NAMALWA (cell line): ENCODE measurements at places on chromosomes 13 and 19.

- DNase-seq: peak; percentile 68
Observed at GRCh38 chr13:102597029-102597961, 509 bp downstream of the TPP2 start.

GRCh38 chr13:42384265-42384664 lies 112.3 kb downstream of the AKAP11 start:
- DNase-seq: no peak

- no peak for DNase-seq
Observed at GRCh38 chr19:419721-420515, 11.0 kb upstream of the C2CD4C start.

DNA sequence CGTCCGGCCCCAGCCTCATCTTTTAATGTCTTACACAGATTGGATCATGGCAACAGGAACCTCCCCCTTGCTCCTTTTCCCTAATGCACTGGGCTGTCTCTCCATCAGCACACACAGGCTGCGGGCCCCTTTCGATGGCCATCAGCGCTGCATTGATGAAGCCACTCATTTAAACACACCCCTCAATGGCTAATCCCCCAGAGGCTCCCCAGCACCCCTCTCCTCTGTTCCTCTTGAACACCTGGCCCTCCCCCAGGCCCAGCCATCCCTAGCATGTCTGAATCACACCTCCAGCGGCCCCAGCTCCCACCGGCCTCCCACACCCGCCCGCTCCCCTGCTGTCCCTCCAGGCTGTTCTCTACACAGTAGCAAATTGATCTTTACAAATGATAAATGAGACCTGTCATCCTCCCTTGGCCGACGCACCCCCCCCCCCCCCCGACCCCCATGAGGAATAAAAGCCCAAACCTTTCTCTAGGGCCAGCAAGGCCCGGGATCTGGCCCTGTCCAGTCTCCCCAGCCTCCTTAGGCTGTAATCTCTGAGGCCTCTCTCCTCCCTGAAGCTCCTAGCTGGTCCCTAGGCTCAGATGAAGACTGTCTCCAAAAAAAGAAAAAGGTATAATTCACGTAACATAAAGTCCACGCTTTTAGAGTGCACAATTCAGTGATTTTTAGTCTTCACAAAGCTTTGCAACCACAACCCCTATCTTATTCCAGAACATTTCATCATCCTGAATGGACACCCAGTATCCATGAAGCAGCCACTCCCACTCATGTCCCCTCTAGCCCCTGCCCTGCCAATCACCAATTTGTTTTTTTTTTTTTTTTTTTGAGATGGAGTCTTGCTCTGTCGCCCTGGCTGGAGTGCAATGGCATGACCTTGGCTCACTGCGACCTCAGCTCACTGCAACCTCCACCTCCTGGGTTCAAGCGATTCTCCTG lies 7.4 kb downstream of the RPL28 start:
- DNase-seq: peak; percentile 27

GRCh38 chr13:44379885-44380284 lies 6.3 kb downstream of the SERP2 start:
- no peak for DNase-seq

DNA sequence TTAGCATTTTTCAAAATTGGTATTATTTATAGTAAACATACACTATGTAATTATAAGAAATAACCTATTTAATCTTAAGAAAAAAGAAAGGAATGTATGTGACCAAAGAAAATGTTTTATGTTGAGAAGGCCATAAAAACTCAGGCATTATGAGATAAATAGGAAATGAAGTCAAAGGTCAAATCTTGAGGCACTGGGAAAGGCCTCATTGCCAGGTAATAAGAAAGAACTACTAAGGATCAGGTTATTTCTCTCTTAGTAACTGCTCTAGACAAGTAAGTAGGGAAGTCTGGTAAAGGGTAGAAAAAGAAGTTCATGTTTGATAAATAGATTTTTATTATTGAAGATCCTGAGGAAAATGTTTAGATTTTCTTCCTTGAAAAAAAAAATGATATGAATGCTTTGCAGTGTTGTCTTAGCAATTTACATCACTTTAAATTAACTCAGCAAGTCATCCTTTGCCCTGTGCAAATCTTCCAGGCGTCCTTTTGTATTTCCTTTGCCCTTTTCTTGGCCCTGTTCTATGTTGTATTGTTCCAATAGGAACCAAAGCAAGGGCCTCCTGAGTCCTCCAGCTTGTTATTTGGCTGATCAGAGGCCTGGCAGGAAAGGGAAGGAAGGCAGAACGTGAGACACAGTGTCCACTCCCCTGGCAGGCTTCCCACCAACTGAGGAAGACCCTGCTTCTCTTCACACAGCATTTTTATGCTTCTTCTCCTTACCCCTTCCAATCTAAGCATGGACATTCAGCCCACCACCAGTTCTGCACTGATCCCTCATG lies 260.4 kb upstream of the MIR17HG start:
- no peak for DNase-seq
